Fibroblast of skin of right quadriceps (primary cell): ENCODE measurements at places on chromosomes 2 and 18.
A peak's percentile ranks its signal among the peaks of the same experiment; 100 is the strongest.

DNA sequence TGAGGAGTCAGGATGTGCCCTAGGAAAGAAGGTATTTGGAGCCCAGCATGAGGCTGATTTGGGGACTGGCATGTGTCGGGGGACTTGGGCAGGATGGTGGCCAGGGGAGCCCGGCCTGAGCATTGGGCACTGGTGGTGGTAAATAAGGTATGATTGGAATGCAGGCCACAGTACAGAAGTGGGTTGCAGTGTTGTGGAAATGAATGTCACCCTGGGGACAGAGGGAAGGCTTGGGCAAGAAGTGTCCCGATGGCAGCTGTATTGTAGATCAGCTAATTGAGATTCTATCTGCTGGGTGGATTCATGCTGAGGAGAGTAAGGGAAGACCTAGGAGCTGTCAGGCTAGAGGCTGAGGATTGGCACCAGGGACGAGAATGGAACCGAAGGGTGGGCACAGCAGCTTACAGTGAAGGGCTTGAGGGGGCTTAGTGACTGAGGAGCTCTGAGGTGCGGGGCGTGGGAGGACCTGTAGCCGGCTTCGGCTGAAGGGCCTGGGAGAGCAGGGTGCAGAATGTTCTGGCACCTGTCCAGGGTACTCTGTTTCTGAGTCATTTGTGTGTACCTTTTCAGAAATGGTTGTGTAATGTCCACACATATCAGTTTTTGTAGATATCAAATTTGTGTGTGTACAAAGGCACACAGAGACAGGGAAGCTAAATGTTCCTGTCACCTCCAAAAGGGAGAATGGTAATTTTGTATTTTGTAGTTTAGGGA, 170.2 kb downstream of the PRKCE start:
- DNase-seq = peak; percentile 43

GRCh38 chr2:83470928-83471327, 988.2 kb downstream of the SUCLG1 start:
- DNase-seq = no peak

- DNase-seq = no peak
Observed at GRCh38 chr2:145495590-145495989, 975.7 kb upstream of the ZEB2 start.

DNA sequence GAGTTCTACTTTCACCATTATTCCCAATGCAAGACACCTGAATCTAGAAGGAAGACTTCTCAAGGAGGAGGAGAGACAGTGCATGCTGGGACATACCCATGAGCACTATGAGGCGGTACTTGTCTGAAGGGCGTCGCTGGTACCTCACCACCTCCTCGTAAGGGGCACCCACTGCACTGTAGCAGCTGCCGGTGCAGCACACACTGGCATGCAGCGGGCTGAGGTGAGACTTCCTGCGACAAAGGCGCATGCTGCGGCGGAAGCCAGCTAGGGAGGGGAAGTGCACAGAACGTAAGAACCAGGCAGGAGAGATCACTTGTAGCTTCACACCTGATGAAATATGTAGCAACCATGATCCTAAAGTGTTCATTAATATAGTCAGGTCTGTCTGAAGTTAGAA, 12.8 kb upstream of the TMEM237 start:
- no peak for DNase-seq
